ENCODE measurements at places on chromosomes 2 and 18. TPM values are rescaled to one million over a fixed set of nuclear protein-coding genes. Genes with fewer than 3 reads are reported as not detected.

- peaks cover 22% of the 10 kb centered on the region for H3K36me3 ChIP-seq
- H3K27ac ChIP-seq = peak overlapping the region; percentile 84
- no peaks in the 10 kb centered on the region for H3K27me3 ChIP-seq
- H3K4me3 ChIP-seq = no peak overlapping the region
- no peak for DNase-seq
These were observed 4.5 kb downstream of the ITM2C start for GRCh38 chr2:230868947-230869913.

DNA sequence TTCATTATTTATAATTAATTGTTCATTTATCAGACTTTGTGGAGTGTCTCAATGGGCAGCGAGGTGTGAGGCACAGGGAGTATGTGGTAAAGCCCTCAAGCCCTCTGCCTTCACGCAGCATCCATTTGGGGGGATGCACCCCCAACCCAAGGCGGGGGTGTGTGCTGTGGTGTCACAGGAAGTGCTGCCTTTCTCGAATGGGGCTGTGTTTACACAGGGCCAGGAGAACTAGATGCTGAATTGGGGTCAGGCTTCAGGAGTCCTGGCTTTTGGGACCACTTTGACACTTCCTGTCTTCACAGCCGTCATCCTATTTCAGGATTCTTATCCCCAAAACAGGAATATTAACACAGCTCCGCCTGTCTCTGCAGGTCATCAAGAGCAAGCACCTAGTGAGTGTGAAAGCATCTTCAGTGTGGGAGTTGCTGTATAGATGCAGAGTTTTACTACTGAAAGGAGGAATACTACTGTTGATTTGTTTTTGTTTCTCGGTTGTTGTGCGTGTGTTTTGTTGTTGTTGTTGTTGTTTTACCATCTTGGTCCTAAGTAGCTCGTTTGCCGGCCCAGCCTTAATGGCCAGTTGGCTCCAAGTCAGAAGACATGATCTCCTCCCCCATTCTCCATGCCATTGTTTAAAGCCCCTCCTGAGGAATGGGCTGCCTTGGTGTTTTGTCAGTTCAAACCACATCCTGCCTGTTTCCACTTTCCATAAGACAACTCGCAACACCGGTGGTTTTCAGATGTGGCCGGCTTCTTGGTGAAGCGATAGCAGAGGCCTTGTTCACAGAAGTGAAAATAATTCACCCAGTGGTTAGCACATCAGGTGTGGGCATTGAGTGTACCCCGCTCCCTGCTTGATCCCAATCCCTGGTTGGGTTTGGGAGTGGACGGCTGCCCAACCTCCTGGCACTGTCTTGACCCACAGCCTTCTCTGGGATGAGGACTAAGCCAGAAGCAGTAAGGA is 221.3 kb downstream of the BCL2 start:
- H3K36me3 ChIP-seq = no peaks in the 10 kb centered on the region
- H3K4me1 ChIP-seq = peaks cover 39% of the 10 kb centered on the region
- H3K27ac ChIP-seq = peak overlapping the region; percentile 94
- H3K27me3 ChIP-seq = no peaks in the 10 kb centered on the region
- no peak overlapping the region for H3K4me3 ChIP-seq

DNA sequence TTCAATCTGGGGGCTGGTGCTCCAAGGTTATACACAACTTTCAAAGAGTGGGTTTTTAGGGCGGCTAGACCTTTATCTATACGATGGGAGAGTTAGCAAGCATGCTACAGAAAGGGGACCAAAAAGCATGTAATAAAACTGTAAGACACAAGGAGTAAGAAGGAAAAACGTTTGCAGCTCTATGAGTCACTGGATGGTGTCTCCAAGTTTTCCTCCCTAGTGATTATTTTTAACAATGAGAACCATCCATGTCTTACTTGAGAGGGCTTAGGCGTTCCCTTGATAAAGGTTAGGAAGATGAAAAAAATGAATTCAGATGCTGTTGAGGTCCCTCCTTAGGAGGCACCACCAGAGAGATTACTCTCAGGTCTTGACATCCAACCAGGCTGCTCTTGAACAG is 75.9 kb downstream of the HRH4 start:
- no peaks in the 10 kb centered on the region for H3K36me3 ChIP-seq
- peaks cover 19% of the 10 kb centered on the region for H3K4me1 ChIP-seq
- no peak for DNase-seq
- no peak overlapping the region for H3K4me3 ChIP-seq
- no peaks in the 10 kb centered on the region for H3K27me3 ChIP-seq
- no peak overlapping the region for H3K27ac ChIP-seq

GRCh38 chr2:203691149-203691548 is 15.3 kb upstream of the CD28 start:
- H3K4me3 ChIP-seq = no peak overlapping the region
- no peak overlapping the region for H3K27ac ChIP-seq
- H3K36me3 ChIP-seq = no peaks in the 10 kb centered on the region
- H3K4me1 ChIP-seq = peaks cover 42% of the 10 kb centered on the region
- no peaks in the 10 kb centered on the region for H3K27me3 ChIP-seq

- no peaks in the 10 kb centered on the region for H3K4me1 ChIP-seq
- no peaks in the 10 kb centered on the region for H3K27me3 ChIP-seq
- DNase-seq = no peak
- no peak overlapping the region for H3K4me3 ChIP-seq
- H3K27ac ChIP-seq = no peak overlapping the region
- H3K36me3 ChIP-seq = no peaks in the 10 kb centered on the region
These were observed 486.7 kb downstream of the EPHA4 start for GRCh38 chr2:221085341-221085900.

GRCh38 chr2:190912726-190913125 is 32.1 kb downstream of the GLS start:
- H3K4me3 ChIP-seq = no peak overlapping the region
- peak overlapping the region; percentile 59 for H3K27ac ChIP-seq
- no peaks in the 10 kb centered on the region for H3K27me3 ChIP-seq

DNA sequence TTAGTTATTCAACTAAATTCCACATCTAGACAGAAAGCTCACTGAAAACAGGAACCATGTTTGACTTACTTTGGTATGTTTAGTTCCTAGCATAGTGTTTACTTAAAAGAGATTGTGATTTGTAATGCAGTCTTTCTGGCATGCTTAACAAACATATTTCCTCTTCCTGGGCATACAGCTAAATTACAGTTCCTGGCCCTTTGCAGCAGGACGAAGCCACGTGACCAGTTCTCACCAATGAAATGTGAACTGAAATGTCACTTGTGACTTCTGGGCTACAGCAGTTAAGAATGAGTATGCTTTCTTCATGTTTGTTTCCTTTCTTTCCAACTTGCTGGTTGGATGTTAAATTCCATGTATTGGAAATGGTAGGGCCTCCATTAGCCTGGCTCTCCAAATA is 330.5 kb downstream of the FIGN start:
- no peaks in the 10 kb centered on the region for H3K4me1 ChIP-seq
- H3K27me3 ChIP-seq = no peaks in the 10 kb centered on the region
- H3K36me3 ChIP-seq = no peaks in the 10 kb centered on the region
- H3K4me3 ChIP-seq = no peak overlapping the region
- DNase-seq = no peak

GRCh38 chr2:100886085-100886484 is 66.1 kb downstream of the NPAS2 start:
- H3K27ac ChIP-seq = no peak overlapping the region
- H3K4me3 ChIP-seq = no peak overlapping the region
- H3K27me3 ChIP-seq = no peaks in the 10 kb centered on the region
- no peak for DNase-seq

DNA sequence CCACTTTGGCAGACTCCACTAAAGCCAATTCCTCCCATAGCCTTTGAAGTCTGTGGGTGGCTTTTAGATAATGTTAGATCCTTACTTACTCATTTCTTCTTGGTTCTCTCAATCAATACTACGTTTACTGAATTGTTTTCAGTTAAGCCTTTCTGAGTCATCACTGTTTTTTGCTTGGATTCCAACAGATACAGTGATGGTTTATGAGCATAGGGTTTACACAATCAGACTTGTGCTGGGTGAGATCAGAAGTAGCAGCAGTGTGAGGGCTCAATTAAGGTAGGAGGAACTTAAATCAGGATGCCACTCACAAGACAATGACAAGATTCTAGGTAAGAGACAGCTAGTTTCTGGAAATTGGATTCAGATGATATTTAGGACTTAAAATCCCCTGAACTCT is 297.7 kb upstream of the DOK6 start:
- H3K27ac ChIP-seq = no peak overlapping the region
- no peak overlapping the region for H3K4me3 ChIP-seq
- H3K36me3 ChIP-seq = no peaks in the 10 kb centered on the region
- no peaks in the 10 kb centered on the region for H3K4me1 ChIP-seq
- H3K27me3 ChIP-seq = no peaks in the 10 kb centered on the region

GRCh38 chr2:217151509-217152206 is 291.8 kb upstream of the TNP1 start:
- no peak overlapping the region for H3K27ac ChIP-seq
- H3K27me3 ChIP-seq = no peaks in the 10 kb centered on the region
- H3K4me3 ChIP-seq = no peak overlapping the region

DNA sequence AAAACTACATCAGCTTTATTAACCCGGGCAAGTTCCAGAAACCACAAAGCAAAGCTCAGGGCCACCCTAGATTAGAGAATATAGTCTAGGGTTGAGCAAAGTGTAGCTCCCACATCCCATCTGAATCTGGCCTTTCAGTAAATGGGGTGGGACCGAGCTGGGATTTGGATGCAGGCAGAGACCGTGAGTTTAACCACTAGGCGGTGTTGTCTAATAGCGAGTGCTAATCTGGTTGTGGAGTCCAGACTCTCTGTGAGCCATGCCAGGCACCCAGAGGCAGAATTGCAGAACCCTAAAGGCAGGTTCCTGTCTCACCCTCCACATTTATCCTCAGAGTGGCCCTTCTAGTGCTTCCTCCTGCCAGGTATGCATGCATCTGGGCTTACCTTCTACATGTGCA is 435.9 kb downstream of the TSN start:
- H3K4me3 ChIP-seq = no peak overlapping the region
- no peaks in the 10 kb centered on the region for H3K36me3 ChIP-seq
- no peak overlapping the region for H3K27ac ChIP-seq
- peak; percentile 20 for DNase-seq
- no peaks in the 10 kb centered on the region for H3K27me3 ChIP-seq

DNA sequence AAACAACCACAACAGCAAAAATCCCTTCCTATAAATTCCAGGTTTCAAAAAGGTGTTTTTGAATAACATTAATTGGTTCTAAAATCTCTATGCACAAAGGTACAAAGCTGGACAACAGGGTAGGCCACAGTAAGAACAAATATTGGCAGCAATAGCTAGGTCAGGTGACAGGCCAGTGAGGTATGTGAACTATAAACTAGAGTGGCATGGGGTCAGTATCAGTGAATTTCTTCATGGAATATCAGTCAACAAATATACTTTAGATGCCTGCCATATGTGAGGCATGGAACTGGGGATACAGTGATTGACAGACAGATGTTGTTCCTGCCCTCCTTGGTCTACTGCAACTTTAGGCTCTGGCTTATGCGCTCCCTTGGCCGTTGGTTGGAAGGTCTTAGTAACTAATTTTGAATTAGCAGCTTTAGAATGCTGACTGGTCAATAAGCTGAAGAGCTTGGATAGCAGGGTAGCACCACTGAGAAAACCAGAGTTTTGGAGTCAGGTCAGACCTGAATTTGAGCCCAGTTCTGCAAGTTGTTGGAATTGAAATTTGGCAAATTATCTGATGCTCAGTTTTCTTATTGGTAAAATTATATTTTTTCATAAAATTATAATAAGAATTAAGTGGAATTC is 2.3 kb upstream of the EPC2 start:
- H3K36me3 ChIP-seq = no peaks in the 10 kb centered on the region
- no peak overlapping the region for H3K4me3 ChIP-seq
- no peak overlapping the region for H3K27ac ChIP-seq
- DNase-seq = no peak
- H3K27me3 ChIP-seq = peaks cover 8% of the 10 kb centered on the region
- peaks cover 2% of the 10 kb centered on the region for H3K4me1 ChIP-seq

DNA sequence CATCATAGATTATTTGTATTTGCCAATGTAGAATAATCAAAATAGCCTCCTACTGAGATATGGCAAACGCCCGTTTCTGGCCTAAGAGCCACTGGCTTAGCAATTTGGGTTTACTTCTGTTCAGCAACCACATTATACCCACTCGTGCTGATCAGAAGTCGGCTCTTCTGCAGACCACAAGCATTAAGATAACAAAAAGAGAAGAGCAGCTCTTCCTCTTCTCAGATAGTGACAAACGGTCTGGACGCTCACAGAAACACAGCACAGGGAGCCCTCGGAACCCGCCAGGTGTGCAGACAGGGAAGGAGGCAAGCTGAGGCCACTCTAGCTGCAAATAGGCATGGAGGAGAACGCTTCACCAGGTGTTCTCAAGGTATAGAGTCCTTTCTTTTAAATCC is 164.0 kb downstream of the HDAC4 start:
- H3K27me3 ChIP-seq = no peaks in the 10 kb centered on the region
- H3K27ac ChIP-seq = no peak overlapping the region
- no peaks in the 10 kb centered on the region for H3K4me1 ChIP-seq
- DNase-seq = no peak
- H3K4me3 ChIP-seq = no peak overlapping the region

DNA sequence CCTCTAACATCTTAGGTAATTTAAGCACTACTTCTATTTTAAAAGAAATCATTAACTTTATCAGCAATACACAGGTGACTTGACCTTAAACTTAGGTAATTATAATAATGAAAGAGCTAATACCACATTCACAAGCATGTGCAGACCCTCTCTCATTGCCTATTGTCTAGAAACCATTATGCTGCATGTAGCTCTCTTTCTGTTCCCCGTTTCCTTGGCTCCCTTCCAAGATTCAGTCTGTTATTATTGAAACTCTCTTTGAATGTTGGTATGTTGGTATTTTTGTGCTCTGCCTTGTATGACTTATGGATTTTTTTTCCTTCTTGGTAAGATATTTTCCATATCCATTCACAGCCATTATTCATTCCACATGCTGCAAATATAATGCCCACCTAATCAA is 201.2 kb downstream of the CDCA7 start:
- H3K27me3 ChIP-seq = no peaks in the 10 kb centered on the region
- no peak overlapping the region for H3K27ac ChIP-seq
- DNase-seq = peak; percentile 9

GRCh38 chr18:61965311-61965710 is 72.5 kb upstream of the RNF152 start:
- no peaks in the 10 kb centered on the region for H3K27me3 ChIP-seq
- H3K36me3 ChIP-seq = no peaks in the 10 kb centered on the region
- no peak overlapping the region for H3K27ac ChIP-seq
- no peak for DNase-seq

DNA sequence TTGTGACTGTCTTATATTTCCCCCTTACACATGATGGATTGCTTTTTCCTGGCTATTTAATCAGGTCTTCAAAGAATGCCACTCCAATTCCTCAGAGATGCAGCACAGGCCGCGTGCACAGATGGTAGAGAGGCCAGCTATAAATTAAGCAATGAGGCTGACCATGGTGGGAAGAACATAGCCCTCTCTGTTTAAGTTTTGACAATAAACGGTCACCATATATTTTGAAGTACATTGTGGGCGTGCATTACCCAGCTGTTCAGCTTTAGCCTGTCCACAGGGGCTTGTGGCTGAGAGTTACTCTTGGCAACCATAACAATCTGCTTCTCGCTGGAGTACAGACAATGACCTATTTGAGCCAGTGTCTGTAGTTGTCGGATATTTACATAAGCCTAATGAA is 730.8 kb downstream of the DCC start:
- no peaks in the 10 kb centered on the region for H3K36me3 ChIP-seq
- DNase-seq = no peak
- H3K4me3 ChIP-seq = no peak overlapping the region
- no peaks in the 10 kb centered on the region for H3K4me1 ChIP-seq
- H3K27ac ChIP-seq = no peak overlapping the region

CCDC74A gene
- polyA plus RNA-seq = 3.6 TPM

ALPP gene
- 0.06 TPM for polyA plus RNA-seq

GALNT14 gene
- 3.1 TPM for polyA plus RNA-seq

CYBRD1 gene
- polyA plus RNA-seq = 25.5 TPM

RIT2 gene
- polyA plus RNA-seq = 1.9 TPM

ETAA1 gene
- polyA plus RNA-seq = 12.4 TPM

DYSF gene
- polyA plus RNA-seq = 6.3 TPM

ABCG5 gene
- 35.8 TPM for polyA plus RNA-seq
